Right lobe of liver (tissue), 6 donors: ENCODE measurements at places on chromosomes 2 and 18.

DNA sequence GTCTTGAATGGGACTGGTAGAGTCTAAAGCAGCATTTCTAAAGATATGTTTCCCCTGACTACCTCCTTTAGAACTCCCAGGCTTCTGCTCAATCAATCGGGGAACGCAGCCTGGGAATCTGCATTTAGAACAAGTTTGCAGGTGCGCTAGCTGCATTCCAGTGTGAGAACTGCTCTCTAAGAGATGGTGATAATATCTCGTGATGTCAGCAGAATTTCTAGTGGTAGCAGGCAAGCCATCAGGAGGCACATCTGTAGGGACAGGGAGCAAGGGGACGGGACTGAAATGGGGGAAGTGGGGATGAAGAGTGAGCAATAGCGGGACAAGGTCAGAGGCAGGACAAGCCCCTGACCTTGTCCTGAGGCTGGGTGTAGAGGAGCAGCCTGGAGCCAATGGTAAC is 120.3 kb upstream of the DNMT3A start:
- DNase-seq: no peak

GRCh38 chr2:233083782-233084181 is 23.6 kb downstream of the INPP5D start:
- DNase-seq: no peak

DNA sequence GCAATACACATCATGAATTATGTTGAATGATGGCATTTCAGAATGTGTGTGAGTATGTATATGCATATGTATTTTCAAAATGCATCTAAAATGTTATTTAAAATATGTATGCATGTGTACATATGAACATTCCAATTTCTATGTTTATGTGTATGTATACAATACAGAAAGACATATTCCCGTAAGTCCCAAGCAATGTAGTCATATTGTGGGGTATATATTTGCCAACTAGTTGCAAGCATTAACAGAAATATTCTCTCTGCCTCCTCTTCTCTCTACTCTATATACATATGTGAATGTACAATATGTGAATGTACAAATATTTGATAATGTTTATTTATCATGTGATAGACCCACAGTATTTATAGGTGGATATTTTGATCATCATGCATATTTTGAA is 345.8 kb upstream of the ZEB2 start:
- no peak for DNase-seq

DNA sequence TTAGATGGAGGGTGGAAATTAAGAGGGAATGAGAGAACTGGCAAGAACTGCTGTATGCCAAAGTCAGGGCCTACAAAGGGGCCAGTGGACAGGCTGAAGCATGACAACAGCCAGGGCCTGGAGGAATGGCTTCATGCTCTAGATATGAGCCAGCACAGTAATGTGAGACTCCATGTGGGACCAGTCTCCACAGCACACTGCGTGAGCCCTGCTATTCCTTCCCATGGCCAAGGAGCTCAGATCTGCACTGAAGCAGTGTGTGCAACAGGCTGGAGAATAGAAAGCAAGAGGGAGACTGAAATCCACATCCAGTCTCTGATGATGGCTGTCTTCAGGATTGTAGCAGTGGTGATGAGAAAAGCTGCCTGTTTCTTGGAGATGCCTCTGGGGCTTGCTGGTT is 162.8 kb downstream of the TPGS2 start:
- DNase-seq: no peak

- DNase-seq: no peak
Measured at GRCh38 chr2:85801871-85802270, 48.1 kb downstream of the ATOH8 start.

GRCh38 chr2:240622531-240623235 is 2.6 kb upstream of the GPR35 start:
- peak; percentile 60 for DNase-seq

DNA sequence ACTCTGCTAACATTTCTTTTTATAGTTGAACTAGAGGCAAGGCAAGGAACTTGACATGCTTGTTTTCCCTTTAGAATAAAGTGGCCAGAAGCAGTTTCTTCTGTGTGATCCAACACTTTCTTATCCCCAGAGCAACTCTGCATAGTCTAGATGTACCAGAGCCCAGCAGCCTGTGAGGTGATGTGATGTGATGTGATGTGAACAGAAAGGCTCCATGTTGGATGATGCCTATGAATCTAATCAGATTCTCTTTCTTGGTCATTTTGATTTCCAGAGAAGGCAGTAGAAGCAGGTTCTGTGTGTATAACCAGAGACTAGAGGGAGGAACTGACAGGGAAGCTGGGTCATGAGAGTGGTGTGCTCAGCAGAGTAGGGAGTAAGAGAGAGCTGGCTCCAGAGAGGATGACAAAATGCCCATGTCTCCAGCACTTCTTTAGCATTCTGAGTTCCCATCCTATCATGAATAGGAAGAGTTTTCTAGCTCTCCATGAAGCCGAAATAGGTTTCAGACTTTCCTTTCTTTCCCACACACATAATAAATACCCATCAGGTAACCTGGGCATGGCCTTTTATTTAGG is 31.0 kb upstream of the PTH2R start:
- no peak for DNase-seq

DNA sequence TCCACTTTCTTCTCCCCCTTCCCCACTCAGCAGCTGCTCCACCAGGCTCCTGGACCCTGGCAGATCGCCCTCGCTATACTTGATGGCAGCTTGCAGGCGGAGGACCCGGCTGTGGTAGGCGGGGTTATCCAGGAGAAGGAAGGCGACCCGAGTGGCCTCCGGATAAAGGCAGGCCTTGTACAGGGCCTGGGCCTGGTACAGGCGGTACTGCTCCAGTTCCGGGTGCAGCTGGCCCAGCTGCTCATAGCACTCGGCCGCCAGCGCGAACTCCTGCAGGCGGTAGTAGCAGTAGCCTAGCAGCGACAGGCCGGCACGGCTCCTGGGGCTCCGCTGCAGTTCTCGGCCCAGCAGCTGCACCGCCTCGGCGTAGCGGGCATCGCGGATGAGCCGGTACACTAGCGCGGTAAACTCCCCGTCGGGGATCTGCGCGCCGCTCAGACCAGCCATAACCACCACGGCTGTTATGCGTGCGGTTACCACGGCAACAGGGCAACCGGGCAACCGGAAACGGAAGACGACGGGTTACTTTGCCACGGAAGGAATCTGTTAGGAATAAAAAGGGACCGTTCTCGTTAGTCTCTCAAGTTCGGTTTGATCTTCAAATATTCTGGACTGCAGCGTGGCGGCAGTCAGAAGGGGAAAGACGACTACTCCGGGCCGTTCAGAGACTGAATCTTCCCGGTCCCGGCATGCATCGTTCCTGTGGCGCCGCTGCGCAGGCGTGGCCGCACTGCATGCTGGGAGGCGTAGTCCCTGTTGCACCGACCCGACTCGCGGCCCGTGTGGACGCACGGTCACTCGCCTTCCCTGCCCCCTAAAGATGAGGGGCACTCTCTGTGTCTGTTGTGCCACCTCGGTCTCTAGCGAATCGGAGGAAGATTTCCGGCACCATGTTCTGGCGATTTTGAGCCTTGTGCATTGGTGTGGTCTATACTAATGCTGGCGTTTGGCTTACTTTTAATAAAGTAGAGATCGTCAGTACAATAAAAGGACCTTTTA is 226.0 kb downstream of the AGPS start:
- peak; percentile 96 for DNase-seq

- DNase-seq: no peak
Measured at GRCh38 chr18:13416848-13417247, 198.3 kb downstream of the LDLRAD4 start.

- no peak for DNase-seq
Measured at GRCh38 chr2:171547720-171548119, 25.4 kb downstream of the CYBRD1 start.

DNA sequence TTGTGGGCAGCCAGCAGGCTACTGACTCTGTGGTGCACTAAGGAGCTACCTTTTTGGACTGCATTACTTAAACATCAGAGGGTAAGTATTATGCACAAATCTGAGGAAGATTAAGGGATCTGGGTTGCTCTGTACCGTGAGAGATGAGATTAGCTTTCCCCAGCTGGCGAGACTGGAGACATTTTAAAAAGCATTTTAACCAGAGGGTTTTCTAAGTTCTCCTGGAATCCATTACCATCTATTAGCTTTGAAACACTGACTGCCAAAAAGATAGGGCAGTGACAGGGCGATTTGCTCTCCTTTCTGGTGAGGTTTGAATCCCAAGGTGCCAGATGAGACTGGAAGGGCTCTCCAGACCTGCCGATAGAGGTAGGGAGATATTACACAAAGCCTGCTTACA is 63.2 kb downstream of the LYPD6 start:
- no peak for DNase-seq

- no peak for DNase-seq
Measured at GRCh38 chr18:24674200-24674599, 213.8 kb downstream of the HRH4 start.

DNA sequence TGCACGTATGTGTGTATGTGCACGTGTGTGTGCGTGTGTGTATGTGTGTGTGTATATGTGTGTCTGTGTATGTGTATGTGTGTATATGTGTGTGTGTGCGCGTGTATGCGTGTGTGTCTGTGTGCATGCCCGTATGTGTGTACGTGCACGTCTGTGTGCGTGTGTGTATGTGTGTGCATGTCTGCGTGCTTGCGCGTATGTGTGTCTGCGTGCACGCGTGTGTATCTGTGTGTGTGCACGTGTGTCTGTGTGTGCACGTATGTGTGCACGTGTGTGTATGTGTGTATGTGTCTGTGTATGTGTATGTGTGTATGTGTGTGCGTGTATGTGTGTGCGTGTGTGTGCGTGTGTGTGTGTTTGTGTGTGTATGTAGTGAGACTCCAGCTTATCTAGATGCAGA is 97.5 kb upstream of the SPATS2L start:
- no peak for DNase-seq
